NCI-H1694 (cell line): ENCODE measurements at places on chromosomes 6 and 20.
A peak's percentile ranks its signal among the peaks of the same experiment; 100 is the strongest.

- no peak for DNase-seq
Observed at GRCh38 chr20:62596486-62596885, 45.8 kb upstream of the SLCO4A1 start.

DNA sequence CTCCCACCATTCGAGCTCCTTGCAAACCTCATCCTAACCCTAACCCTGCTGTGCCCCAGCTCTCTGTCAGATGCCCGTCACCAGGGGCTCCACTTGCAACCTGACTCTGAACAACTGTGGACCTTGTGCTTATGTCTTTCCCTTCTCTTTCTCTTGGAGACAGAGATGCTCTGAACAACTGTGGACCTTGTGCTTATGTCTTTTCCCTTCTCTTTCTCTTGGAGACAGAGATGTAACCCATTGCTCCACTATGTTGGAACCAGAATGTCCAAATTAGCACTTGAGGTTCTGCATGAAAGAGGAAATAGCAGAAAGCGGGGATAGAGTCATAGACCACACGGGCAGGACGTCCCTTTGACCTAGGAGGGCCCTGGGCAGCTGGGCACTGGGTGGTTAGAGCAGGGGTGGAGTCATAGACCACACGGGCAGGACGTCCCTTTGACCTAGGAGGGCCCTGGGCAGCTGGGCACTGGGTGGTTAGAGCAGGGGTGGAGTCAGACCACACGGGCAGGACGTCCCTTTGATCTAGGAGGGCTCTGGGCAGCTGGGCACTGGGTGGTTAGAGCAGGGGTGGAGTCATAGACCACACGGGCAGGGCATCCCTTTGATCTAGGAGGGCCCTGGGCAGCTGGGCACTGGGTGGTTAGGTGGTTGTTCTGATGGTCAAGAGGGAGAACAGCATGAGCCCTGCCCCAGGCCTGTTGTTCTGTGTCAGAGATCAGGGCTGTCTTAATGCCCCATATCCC lies 22.2 kb downstream of the PCMTD2 start:
- DNase-seq = no peak

DNA sequence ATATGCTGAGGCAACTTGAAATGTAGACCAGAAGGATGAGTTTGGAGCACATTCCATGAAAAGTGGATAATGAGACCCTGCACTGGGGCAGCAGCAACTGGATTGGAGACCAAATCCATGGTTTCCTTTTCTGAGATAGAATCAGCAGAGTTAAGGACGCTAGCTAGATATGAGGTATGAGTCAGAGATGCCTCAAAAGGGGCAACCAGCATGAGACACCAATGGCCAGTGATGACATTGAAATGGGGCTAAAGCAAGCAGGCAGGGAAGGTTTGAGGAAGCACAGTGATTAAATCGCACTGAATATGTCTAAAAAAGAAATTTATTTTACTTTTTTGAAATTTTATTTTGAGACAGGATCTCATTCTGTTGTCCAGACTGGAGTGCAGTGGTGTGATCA lies 802.4 kb downstream of the TFAP2A start:
- DNase-seq = no peak

- DNase-seq = no peak
Observed at GRCh38 chr6:4582506-4583417, 193.4 kb upstream of the CDYL start.

GRCh38 chr6:40754461-40755045 lies 167.4 kb upstream of the LRFN2 start:
- DNase-seq = no peak

DNA sequence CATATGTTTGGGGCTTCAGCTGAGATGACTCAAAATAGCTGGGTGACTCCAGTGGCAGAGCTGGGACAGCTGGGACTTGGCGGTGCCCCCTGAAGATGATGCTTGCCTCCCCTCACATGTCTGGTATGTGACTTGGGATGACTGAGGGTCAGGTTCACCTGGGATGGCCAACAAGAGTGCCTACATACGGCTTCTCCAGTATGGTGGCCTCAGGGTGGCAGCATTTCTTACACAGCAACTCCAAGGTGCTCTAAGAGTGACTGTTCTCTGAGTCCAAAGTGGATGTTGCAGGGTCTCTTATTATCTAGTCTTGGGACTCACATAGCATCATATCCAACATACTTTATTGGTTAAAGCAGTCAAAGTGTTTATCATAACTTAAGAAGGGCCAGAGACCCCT lies 87.8 kb upstream of the CENPW start:
- DNase-seq = no peak

- DNase-seq = no peak
Observed at GRCh38 chr20:46078954-46079353, 10.8 kb downstream of the NCOA5 start.

DNA sequence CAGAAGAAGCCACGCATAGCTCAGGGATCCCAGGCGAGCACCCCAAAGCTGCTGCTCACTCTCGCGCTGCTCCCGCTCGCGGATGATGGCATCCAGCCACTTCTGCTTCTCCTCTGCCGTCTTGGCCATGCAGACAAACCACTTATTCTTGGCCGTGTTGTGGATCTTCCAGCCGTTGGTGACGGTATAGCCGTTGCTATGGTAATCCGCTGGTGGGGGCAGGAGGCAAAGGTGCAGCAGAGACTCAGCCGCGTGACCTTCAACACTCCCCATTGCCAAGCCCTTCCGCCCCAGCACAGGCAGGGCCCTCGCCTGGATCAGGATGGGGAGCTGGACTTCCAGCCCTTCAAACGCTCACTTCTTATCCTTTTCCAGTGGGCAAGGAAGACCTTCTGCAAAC lies 136.9 kb downstream of the PREX1 start:
- DNase-seq = no peak

GRCh38 chr20:30175681-30176080 lies 1081.8 kb upstream of the DEFB115 start:
- DNase-seq = no peak

GRCh38 chr20:856361-856775 lies 22.9 kb downstream of the FAM110A start:
- no peak for DNase-seq

GRCh38 chr6:64266351-64266821 lies 630.8 kb downstream of the PHF3 start:
- no peak for DNase-seq

DNA sequence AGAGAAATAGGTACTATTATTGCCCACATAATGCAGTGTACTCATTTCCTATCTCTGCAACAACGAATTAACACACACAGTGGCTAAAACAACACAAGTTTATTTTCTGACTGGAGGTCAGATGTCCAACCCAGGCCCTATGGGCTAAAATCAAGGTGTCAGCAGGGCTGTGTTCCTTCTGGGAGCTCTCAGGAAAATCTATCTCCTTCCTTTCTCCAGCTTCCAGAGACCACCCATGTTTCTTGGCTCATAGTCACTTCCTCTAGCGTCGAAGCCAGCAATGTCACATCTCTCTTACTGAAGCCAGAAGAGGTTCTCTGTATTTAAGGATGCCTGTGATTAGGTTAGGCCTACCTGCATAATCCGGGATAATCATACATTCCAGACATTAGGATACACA lies 60.9 kb upstream of the TOP1 start:
- DNase-seq = no peak

GRCh38 chr6:105250533-105250932 lies 70.7 kb upstream of the POPDC3 start:
- DNase-seq = no peak

DNA sequence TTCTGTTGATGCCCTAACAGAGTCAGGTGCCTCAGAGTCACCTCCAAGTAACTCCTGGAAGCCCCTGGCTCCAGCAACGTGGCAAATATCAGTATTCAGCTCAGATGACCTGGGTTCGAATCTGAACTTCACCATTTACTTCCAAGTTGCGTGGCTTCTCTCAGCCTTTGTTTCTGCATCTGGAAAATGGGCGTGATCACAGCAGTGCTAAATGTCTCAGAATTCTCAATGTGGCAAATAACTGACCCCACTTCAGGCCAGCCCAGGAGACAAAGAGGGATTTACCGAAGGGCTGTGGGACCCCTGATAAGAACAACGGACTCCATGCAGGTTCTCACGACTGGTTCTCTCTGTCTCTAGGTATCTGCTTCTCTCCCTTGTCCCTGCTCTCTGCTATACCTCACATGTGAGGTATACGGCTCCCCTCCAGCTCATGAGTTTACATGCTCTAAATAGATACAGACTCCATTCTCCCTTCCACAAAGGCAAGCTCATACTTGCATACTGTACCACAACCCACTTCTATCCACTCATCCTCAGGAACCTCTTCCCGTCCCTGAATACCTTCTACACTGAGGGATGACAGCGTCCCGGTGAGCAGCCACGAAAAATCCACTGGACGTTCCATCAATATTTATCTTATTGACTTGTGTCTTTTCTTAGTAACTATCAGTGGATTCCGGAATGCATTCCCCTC lies 84.1 kb downstream of the SNX5 start:
- DNase-seq = no peak

DNA sequence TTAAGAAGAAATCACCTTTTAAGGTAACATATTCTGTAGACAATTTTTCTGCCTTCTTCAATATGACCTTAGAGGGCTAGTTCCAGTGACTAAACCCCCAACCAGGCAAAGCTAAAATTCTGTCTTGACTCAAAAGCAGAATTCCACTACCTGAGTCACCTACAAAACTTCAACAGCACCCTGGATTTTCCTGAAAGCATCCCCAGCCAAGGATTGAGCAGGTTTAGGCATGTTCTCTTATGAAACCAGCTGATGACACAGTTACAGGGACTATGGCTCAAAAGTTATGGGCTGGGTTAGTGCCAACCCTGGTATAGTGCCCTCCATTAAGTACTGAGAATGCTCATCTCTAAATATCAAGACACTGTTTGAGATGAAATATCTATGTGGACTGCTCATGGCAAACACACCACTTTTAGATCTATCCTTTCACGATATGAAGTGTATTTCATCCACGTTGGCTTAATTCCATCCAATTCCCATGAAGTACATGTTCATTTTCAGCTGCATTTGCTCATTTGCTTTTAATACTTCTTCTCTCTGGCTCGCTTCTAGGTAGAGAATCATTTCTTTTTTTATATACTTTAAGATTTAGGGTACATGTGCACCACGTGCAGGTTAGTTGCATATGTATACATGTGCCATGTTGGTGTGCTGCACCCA lies 53.6 kb upstream of the TNFAIP3 start:
- DNase-seq = no peak

GRCh38 chr6:117267766-117268534 lies 2.6 kb downstream of the VGLL2 start:
- no peak for DNase-seq

- no peak for DNase-seq
Observed at GRCh38 chr6:147733686-147734085, 225.2 kb downstream of the SAMD5 start.

DNA sequence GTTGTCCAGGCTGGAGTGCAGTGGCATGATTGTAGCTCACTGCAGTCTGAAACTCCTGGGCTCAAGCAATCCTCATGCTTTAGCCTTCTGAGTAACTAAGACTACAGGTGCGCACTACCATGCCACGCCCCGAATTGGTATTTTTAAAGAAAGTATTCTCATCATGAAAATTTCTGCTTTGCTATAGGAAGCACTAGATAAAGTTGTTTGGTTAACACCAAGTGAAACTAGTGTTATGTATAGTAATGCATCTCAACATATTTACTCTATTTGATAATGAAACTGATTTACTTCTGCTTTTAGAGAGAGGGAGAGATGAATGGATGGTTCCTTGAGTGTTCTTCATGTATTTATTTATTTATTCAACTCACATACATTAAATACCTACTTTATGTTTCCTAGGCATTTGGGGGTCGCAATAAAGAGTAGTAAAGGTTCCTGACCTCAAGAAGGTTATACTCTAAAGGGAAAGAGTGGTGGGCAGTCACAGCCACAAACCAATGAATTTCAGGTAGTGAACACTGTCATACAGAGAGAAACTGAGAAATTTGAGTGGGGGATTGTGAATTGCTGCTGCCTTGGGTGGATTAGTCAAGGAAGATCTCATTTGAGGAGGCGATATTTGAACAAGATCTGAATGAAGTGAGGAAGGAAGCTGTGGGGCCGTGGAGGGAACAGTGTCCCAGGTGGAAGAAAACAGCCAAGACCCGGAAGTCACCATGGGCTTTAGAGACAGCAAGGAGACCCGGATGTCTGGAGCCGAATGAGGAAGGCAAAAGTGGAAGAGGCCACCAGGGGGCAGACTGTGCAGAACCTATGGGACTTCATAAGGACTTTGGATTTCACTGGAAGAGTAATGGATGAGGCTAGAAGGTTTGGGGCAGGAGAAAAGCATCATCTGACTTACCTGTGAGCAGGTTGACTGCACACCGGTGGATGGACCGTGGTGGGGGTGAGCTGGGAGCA lies 185.6 kb downstream of the TSHZ2 start:
- peak; percentile 46 for DNase-seq

- no peak for DNase-seq
Observed at GRCh38 chr20:5548902-5549599, 201.2 kb upstream of the SHLD1 start.

GRCh38 chr6:22657352-22657980 lies 88.1 kb downstream of the HDGFL1 start:
- DNase-seq = no peak

GRCh38 chr6:56802584-56802983 lies 152.3 kb upstream of the BEND6 start:
- peak; percentile 14 for DNase-seq

DNA sequence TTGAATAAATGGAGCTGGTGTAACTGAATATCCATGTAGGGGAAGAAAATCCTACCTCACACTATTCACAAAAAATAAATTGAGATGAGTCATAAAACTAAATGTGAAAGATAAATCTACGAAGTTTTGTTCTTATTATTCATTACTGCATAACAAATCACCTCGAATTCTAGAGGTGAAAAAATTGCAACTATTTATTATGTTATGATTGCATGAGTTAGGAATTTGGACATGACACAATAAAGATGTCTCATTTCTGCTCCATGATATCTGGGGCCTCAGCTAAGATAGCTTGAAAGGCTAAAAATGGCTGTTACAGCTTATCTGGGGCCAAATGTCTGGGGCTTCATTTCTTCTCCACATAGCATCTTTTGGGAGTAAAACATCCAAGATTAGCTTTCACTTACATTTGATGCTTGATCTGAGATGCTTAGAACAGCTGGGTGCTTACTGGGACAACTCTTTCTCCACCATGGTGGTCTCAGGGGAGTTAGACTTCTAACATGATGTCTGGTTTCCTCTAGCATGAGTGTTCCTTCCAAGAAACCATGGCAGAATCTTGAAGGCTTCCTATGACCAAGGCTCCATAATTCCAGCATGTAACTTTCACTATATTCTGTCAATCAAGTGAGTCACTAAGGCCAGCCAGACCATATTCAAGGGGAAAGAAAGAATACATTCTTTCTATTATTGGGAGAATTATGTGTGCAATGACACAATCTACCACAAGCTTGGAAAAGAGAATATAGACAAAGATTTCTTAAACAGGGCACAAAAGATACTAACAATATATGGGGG lies 30.1 kb downstream of the OR2B6 start:
- no peak for DNase-seq
